Activated CD4-positive, alpha-beta T cell treated with anti-CD3 and anti-CD28 coated beads, Interleukin-2, amount 50 U/mL, for 4 hours (primary cell): ENCODE measurements at places on chromosomes 3 and 15.
A peak's percentile ranks its signal among the peaks of the same experiment; 100 is the strongest.

- DNase-seq = peak; percentile 23
Observed at GRCh38 chr15:44194323-44195150, 534 bp downstream of the FRMD5 start.

DNA sequence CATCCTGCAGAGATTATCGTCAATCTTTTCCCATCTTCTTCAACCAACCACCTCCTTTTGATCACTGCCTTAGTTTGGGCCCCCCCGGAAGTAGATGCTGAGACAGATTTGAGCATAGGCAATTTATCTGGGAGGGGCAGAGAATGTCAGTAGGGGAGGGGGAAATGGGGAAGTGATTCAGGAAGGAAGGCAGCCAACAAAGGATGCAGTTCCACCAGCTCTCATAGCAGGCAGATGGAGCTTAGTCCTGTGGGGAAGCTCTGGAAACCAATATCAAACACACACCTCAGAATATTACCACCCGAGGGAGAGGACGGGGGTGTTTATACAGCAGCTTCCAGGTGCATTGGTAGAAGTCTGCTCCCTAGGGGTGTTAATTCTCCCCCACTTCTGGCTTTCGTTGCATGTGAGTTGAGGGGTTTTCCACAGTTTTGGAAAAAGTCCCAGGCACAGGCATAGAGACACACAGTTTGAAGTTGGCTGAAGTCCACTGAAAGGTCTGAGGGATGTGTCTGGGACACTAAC is 91.5 kb upstream of the TNFAIP8L3 start:
- DNase-seq = no peak

GRCh38 chr3:167930453-167930852 is 165.3 kb downstream of the GOLIM4 start:
- no peak for DNase-seq

DNA sequence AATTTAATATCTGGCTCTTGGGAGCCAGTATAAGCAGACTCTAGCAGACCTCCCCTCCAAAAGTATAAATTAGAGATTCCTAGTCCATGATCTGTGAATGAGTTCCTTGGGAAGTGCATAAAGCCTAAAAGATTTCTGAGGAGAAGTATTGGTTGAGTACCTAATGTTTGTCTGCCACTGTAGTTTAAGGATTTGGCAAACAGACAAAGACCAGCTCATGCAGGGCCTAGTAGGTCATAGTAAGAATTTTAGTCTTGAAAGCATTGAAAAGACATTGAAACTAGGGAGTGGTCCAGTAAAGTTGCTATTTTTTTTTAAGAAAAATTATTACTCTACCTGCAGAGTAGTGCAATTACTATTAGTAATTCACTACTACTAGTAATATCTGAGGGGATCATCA is 67.5 kb downstream of the SPRED1 start:
- DNase-seq = no peak

- DNase-seq = peak; percentile 3
Observed at GRCh38 chr3:33645060-33645647, 72.9 kb downstream of the CLASP2 start.

GRCh38 chr3:49903451-49904424 is at the start of gene MST1R:
Gene MST1R (minus strand): TSS chr3:49903873. CDS start chr3:49903609, 264 bp downstream.
- peak; percentile 73 for DNase-seq

- peak; percentile 9 for DNase-seq
Observed at GRCh38 chr15:85702321-85703101, 92.2 kb downstream of the KLHL25 start.

DNA sequence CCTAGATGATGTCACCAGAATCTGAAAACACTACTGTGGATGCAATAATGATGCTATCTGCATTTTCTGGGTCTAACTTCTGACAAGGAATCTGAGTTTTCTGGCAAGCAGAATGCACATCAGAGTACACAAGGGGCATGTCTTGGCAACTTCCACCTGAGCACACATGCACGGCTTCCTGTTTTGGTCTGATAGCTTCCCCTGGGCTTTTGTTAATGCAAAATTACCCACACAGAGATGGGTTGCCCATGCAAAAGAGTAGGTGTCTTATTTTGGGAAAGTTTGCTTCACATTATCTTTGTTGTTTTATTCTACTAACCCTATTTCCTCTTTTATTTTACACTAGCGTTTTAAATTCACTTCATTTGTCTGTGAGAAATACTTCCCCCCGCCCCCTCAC is 74.2 kb upstream of the SATB1 start:
- DNase-seq = peak; percentile 6

DNA sequence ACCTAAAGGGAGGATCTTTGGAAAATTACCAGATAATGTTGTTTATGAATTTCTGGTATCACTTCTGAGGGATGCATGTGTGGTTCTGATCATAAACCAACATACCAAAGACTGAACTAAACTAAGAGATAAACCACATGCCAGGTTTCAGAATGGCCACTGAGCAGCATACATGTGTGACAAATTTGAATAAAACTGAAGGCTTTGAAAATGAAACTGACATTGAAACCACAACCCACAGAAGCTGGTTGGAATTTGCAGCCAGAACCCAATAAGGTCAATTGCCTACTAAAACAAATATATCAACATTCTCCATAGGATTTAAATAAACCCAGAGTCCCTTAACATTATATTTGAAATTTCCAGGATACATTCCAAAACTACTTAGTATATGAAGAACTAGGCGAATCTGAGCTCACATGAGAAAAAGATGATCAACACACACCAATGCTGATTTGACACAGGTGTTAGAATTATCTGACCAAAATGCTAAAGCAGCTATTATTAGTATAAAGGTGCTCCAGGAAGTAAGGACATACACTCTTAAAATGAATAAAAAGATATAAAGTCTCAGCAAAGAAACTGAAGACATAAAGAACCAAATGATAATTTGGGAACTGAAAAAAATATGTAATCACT is 125.0 kb downstream of the ZNF280D start:
- DNase-seq = no peak

- no peak for DNase-seq
Observed at GRCh38 chr3:61454801-61455200, 106.6 kb upstream of the PTPRG start.

DNA sequence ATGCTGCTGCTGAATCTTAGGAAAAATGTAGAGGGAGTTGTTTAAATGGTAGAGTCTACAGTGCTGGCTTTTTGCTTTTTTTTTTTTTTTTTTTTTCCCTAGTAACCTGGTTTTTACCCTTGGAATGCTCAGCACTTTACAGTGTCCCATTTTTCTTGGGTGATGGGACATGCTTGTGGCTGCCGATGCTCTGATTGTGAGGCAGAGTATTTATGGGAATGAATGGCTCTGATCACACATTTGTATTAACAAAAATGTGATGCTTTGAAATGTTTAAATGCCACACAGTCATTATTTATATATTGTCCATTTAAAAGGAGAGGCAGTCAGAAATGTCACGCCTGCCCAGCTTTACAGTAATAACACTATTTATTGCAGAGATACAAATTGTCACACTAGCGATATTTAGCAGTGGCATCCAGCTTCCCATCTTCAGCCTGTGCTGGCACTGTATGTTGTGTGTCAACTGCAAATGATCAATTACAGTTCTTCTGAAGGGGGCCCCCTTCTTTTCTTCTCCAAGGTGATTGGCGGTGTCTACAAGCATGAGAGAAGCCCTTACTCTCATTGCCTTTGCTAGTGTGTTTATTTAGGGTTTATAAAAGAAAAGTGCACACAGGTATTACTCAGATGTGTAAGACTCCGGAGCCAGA is 30.9 kb upstream of the IGF1R start:
- no peak for DNase-seq

DNA sequence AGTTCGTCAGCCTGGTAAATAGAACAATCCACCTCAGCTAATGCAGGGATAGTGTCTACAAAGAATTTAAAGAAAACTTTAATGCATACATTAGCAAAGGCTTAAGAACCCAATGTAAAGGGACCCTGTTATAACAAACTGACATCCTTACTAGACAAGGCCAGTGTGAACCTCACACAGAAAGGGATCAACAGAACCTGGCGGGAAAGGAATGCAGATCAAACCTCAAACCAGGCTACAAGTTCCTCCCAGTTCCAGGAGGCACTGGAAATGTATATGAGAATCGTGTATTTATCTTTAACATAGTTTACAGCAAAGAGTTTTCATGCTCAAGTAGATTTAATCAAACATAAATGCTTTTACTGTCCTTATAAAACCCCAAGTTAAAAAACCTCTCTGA is 37.6 kb upstream of the ATP11B start:
- no peak for DNase-seq

- DNase-seq = no peak
Observed at GRCh38 chr3:88997260-88997659, 110.2 kb upstream of the EPHA3 start.
